Vagina (tissue), 2 donors: ENCODE measurements at places on chromosomes 6 and 20.

GRCh38 chr6:163525926-163526325 is 111.4 kb downstream of the QKI start:
- no peak for DNase-seq

GRCh38 chr6:167706313-167707109 is 120.2 kb upstream of the AFDN start:
- no peak for DNase-seq

GRCh38 chr6:1592852-1593251 is 16.9 kb upstream of the FOXC1 start:
- no peak for DNase-seq

DNA sequence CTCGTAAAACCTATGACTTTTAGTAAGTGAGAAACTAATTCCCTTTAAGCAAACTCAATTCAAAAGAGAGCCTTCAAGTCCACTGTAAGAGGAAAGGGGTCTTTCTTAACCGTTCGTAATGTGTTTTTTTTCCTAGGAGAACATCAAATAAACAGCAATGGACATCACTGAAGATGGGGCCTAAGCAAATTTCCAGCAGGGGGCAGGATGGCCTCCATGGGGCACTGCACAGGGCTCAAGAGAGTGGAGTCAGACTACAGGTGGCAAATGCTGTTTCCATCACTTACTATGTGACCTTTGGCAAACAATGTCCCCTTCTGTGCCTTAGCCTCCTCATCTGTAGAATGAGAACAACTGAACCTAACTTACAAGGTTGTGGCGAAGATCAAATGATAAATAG is 88.7 kb downstream of the ARHGAP18 start:
- no peak for DNase-seq
